ENCODE measurements at places on chromosomes 7 and 10.

DNA sequence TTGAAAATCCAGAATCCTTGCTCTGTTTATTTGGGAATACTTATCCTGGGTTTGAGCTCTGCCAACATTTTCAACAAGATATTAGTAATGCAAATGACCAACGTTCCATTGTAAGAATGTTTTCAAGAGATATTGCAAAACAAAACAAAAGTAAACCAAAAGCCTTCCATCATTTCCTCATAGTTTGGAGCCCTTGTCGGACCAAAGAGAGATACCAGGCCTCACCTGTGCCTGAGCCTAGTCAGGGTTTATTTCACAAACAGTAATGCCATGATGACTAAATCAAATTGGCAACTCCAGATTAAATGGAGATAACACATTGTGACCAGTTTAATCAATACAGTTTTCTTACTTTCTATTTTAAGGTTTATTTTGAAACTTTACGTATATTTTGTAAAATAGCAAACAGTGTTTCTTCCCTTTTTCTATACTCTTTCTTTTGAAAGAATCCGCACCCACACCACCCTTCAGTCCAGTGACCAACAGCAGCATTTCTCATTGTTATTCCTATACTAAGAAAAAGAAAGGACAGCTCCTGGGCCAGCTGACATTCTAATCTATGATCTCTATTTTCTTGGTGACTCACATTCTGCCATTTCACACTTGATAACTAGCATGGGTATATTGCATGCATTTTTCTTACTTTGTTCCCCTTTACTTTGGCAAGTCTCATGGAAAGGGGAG is 168.5 kb upstream of the MEOX2 start:
- no peak for DNase-seq

DNA sequence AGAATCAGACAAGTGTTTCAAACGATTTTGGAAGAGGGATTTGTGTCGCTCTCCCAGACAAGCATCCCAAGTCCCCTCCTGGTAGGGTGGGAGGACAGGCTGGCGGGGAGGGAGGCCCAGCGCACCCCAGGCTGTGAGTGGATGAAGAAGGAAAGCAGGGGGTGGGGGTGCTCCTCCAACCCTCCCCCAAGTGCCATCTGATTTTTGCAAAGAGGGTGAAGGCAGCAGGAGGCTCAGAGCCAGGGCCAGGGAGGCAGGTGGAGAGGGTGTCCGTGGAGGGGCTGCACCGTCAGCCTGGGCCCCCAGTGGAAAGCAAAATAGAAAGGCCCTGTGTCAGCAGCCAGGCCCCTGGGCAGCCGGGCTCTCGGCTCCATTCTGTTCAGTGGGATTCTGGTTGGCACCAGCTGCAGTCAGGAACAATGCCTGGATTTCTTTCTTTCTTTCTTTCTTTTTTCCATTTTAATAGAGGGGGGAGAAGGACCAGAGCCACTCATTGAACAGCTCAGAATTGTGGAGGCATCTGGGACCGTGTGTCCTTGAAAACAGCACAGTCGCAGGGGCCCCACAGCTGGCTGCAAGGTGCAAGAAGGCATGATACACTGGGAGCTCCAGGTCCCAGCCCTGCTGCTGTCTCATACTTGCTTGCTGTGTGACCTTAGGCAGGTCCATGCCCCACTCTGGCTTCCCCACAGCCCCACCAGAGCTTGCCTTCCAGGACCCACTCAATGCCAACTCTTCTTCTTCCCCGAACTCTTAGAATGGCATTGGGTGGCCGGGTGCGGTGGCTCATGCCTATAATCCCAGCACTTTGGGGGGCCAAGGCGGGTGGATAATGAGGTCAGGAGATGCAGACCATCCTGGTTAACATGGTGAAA is 7.1 kb upstream of the ZMIZ1 start:
- no peak for DNase-seq

- no peak for DNase-seq
Measured at GRCh38 chr7:78141522-78142281, 343.1 kb downstream of the PHTF2 start.

DNA sequence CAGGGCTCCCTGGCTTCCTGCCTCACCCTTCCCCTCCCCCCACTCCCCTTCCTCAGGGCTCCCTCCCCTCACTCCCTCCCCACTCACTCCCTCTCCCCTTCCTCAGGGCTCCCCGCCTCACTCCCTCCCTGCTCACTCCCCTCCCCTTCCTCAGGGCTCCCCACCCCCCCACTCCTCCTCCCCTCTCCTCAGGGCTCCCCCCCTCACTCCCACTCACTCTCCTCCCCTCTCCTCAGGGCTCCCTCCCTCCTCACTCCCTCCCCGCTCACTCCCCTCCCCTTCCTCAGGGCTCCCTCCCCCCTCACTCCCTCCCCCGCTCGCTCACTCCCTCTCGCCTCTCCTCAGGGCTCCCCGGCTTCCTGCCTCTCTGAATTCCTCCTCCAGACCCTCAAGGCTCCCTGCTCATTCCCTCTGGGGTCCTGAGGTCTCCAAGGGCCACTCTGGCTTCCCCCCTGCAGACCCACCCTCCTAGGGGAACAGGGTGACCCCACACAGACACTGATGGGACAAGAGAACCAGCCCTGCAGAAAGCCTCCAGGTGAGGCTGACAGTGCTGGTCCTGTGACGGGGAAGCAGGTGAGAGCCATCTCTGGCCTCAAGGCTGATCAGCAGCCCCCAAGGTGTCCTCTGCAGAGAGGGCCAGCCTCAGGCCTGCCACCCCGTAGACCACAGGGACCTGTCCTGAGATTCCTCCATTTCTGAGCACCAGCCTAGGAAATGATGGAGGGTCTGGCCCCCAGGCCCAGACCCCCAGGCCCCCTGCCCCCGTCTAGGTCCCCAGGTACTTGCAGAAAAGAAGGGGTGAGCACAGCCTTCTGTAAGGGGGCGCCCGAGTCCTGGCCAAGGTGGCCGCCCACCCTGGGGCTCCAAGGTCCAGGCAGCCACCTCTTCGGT is 47.2 kb downstream of the PWWP2B start:
- no peak for DNase-seq

GRCh38 chr7:76428868-76429805 is 4.4 kb downstream of the ZP3 start:
- no peak for DNase-seq

GRCh38 chr10:26737730-26738129 is 40.2 kb downstream of the PDSS1 start:
- no peak for DNase-seq

DNA sequence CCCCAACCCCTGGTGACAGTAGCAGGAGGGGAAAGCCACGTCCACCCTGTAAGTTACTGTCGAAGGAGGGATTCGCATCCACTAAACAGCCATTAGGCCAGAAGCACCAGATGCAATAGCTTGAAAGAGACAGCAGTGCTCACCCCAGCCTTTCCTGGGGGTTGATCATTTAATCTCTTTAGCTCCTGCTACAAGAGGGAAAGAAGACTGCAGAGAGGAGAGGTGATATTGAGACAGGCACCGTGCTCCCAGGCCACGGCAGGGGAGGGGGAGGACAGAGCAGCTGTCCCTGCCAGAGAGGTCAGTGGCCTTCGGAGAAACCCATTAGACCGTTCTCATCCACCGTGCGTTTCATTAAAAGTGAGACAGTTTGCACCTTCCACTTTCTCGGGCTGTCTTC is 148.3 kb downstream of the CDH23 start:
- no peak for DNase-seq

DNA sequence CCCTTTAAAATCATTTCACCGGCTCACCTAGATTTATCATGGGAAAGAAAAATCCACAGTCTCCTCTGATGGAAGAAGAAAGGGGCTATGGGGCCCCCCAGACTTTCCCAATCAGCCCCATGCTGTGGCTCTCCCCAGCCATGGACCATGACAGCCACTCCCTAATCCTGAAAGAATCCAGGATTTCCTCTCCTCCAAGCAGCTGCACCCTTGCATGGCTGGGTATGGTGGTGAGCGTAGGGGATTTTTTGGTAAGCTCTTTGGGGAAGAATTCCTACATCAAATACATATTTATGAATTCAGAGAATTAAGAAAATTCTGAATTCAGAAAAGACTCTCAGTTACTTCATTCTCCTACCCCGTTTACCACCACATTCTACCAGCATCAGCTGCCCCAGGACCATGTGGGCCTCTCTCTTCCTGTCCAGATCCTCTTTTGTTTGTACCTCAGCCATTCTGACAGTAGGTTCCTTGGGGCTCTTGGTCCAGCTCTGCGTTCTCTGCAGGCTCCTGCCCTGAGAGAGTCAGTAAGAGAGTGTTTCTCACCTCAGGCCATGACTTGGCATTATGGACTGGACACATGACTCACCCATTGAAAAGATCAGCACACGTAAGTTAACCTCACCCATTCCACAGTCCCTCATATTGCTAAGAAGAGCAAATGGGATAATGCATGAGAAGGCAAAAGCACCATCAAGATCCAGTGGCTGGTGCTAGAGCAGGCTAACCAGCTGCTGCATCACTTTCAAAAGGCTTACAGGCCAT is 337.8 kb downstream of the ELMO1 start:
- no peak for DNase-seq

DNA sequence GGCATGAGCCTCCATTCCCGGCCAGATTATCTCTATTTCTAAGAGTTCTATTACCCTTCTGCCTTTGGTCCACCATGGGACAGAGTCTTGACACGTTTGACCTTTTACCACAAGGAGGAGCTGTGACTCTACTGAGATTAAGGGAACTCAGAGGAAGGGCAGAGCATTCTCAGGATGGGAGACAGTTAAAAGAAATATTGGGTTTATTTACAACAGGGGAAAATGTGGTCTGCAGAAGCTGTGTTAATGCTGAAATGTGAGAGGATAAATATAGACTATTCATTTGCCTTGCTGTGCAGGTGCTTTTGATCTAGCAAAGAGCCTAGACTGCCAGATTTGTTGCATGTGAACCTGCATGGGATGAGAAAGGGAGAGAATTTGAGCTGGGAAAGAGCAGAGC is 45.8 kb upstream of the PRSS58 start:
- DNase-seq: no peak

- no peak for DNase-seq
Measured at GRCh38 chr7:121204537-121204936, 124.3 kb upstream of the WNT16 start.

DNA sequence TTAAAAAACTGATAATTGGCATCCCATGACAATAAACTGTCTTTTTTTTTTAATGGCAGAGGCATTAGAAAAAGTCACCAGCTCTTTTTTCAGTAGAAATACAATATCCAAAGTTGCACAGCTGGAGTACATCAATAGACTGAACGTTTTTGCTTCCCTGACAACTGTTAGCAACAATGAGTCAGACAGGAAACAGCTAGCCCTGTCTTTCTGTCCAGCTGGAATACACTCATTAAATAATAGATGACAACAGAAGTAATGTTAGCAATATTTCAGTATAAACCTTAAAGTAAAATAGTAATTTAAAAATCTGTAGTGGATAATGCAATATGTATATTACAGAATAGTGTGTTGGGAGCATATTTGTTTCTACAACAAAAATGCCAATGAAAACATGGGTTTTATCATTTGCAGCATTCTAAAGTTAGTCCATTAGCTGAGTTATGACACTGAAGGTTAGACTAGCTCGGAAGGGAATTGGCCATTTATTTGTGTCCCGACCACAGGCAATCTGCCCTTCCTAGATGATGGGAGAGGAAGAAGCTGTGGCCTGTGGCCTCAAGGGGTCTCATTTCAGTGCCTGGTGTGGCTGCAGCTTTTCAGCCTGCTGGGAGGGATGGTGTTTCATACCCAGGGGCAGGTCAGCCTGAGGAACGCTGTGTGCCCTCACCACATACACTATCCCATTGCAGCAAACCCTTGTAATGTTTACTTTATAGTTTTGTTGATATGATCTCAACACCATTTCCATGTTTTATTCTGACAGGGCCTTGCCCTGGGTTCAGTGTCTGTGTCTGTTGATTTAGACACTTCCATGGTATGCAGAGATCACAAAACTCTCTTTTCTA is 173.3 kb downstream of the SLC16A9 start:
- no peak for DNase-seq

GRCh38 chr10:96619120-96619519 is 32.3 kb upstream of the TM9SF3 start:
- DNase-seq: no peak

DNA sequence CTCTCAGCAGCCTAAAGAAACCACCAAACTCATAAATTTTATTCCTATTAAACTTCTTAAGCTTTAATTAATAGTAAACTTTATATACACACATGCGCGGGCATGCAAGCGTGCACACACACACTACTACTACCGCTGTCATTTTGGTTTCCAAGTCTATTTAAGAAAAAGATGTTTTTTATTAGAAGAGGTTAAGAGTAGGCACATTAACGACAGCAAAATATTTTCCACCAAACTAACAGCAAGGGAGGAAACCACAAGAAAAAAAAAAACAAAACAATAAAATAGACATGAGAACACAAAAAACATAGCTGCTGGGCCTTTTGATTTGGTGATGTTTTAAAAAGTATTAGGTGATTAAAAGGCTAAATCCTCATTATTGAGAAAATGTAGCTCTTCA is 28.6 kb downstream of the RTKN2 start:
- DNase-seq: no peak

DNA sequence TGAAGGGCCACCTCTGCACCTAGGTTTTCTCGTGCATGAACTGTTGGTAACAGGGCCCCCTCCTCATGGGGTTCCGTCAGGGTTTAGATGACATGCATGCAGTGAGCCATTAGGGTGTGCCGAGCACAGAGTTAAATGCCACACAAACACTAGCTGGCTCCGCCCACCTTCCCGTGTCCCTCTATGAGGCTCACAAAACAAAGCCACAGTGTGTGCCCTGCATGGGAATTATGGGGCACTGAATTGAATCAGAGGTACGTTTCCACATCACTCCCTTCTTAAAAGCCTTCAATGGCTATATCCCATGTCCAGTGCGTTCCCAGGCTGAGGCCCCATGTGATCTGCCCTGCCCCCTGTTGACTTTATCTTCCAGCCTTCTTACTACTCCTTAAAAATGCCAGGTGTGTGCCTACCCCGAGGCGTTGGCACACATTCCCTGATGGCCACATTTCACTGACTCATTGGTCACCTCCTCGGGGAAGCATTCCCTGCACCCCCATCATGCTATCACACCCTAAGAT is 35.7 kb downstream of the GSDME start:
- DNase-seq: no peak

DNA sequence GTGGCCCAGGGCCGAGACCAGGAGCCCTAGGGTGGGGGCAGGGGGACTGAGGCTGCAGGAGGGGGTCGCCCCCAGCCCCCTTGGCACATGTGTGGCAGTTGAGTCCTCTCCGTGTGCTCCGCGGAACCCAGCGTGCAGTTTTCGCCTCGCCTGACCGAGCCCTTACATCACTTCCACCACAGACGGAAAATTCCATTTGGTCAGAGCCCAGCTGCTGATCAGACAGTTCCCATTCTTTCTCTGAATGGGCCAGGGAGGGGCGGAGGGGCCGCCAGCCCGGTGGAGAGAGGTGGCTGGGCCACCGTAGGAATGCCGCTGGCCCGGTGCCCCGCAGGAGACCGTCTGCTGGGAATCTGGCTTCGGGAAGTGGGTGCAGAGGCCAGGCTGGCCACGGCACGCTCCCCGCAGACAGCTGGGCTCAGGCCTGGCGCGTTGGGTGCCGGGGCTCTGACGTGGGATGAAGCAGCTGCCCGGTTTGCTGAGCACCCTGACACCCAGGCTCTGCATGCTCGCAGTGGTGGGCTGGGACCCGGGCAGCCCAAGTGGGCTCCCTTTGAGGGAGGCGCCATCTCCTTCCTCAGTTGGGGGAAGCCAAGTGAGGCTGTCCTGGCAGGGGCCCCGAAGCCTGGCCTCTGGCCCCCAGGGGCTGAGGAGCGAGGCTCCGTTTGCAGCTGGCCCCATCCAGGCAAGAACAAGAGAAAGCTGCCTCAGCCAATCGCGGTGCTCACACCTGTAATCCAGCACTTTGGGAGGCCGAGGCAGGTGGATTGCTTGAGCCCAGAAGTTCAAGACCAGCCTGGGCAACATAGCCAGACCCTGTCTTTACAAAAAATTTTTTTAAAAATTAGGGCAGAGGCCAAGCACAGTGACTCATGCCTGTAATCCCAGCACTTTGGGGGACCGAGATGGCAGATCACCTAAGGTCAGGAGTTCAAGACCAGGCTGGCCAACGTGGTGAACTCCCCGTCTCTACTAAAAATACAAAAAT is 9.9 kb downstream of the TTYH3 start:
- no peak for DNase-seq

Measured in stimulated activated CD8-positive, alpha-beta memory T cell treated with anti-CD3 and anti-CD28 coated beads, Interleukin-2, amount 100 ng/mL, for 1 hour (primary cell).